ENCODE measurements at places on chromosomes 6 and 20. TPM values are rescaled to one million over a fixed set of nuclear protein-coding genes. Genes with fewer than 3 reads are reported as not detected.

- DNase-seq, result peak; percentile 45
These were observed 13.7 kb upstream of the ZNF831 start for GRCh38 chr20:59149678-59150504.

The DEFB132 gene
- total RNA-seq, result not detected

GRCh38 chr6:142892254-142893021 lies 52.5 kb downstream of the HIVEP2 start:
- no peak for DNase-seq

GRCh38 chr20:8749101-8749500 lies 319.8 kb upstream of the PLCB4 start:
- no peak for DNase-seq

DNA sequence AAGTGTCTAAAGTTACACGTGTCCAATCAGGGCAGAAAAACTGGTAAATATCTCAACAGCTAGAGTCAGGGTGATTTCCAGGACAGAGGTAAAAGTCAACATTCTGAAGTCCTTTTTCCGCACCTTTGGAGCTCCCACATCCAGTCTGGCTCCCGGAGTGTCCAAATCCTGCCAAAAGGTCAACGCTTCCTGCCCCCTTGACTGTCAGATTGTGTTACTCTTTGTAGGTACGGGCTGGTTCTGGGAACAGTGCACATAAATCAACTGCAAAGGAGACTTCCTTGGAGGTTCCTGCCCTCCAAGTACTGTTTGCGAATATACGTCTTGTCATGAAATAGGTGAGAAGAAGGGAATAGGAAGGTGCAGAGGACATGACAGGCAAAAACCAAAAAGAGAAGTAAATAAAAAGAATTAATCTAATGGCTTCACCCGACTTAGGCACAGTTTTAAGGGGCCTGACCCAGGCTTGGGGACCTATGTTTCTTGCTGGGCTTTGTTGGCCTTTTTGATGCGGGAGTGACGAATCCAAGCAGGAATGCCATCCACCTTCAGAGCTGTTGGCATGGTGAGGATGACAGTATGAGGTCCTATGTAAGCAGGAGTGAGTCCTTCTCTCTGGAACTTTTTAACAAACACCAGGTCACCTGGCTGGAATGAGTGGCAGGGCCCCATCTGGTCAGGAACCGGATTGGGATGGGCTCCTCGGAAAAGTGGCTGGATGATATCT lies 155.4 kb downstream of the TRIM27 start:
- DNase-seq, result no peak

DNA sequence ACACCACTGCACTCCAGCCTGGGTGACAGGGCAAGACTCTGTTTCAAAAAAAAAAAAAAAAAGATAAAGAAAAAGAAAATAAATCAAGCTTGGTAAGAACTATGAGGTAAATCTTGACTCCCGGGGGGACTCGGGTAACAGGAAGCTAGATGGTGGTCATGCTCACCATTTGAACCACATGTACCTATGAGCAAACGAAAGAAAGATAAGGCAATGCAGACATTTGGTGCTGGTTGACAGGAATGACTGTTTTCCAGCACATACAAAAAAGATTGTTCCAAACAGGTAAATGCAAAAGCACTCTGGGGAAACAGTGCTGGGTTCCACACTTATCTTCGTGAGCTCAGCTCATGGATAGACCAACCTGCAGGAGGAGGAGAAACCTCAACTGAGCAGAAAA lies 22.8 kb upstream of the PTPN1 start:
- no peak for DNase-seq

DNA sequence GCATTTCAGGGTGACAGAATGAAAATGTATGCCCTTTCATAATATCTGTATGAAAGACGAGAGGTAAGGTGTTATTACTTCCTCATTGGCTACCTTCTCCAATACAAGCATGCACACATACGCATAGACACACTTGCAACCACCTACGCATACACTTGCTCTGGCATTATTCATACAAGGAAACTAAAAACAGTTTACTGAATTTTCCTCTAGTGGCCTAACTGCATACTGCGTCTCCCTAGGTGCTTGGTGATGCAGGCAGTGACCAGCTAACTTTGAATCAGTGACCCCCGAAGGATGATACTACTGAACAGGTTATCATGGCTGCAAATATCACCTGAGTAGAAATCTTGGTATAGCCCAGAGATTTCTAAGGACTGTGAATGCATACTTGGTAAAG lies 593.1 kb downstream of the PKHD1 start:
- no peak for DNase-seq

- no peak for DNase-seq
These were observed 29.5 kb downstream of the ZBP1 start for GRCh38 chr20:57590485-57591288.

The ZBTB24 gene
- 3.4 TPM for total RNA-seq

The MACROD2 gene
- 3.5 TPM for total RNA-seq

The SLC23A2 gene
- 6.4 TPM for total RNA-seq

The XKR7 gene
- not detected for total RNA-seq

- no peak for DNase-seq
These were observed 42.7 kb upstream of the GCNT2 start for GRCh38 chr6:10478187-10479040.

- DNase-seq, result no peak
These were observed 136.5 kb downstream of the BTBD9 start for GRCh38 chr6:38503032-38503773.

The MAS1 gene
- total RNA-seq, result not detected

The C20orf96 gene
- total RNA-seq, result 6.9 TPM

DNA sequence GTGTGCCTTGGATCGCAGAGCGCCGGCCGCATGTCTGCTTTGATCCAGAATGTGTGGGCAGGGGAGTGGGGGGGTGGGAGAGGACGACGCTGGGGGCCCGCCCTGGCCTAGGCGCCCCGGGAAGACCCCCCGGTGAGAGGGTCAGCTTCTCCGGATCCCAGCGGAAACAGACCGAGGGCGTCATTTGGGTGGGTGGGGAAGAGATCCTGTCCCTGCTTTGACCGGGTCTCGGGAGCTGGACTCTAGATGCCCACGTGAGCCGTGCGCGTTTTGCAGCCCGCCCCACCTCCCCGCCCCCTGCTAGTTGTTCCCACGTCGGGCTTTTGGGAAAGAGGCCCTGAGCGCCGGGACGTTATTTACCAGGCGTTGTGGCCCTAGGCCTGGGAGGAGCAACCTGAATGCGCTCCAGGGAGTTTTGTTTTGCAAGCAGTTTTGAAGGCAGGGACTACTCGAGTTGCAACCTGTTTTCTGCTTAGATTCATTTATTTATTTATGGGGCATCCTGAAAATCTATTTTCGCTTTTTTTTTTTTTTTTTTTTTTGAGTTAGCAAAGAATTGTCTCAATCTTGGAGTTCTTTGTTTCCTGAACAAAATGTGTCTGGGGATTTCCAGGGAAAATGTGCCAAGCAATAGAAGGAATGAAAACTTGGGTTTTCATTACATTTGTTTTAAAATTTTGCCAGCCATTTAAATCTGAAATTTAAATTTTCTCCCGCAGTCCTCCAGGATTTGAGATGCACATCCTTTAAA lies 1.6 kb downstream of the DSP start:
- peak; percentile 80 for DNase-seq

The FKBP1A gene
- total RNA-seq, result 135 TPM

DNA sequence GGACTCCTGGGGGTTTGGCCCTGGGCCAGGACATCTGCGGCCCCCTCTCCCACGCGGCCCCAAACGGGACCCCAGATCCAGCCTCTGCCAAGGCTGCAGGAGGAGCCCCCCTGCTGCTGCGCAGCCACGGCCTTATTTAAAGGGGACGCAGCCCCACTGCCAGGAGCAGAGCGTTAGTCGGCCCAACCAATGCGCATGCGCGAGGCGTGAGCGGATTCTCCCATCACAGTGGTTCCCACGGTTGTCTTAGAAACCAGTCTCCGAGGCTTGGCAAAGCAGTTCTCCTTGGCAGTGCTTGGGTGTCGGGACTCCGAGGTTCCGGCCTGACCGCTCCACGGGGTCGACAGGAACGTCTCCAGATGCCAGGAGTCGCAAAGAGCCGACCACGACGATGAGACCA lies 288.3 kb upstream of the ZNF337 start:
- DNase-seq, result peak; percentile 77

- DNase-seq, result no peak
These were observed 27.2 kb downstream of the SLC12A5 start for GRCh38 chr20:46056027-46056833.

The MTO1 gene
- 28.9 TPM for total RNA-seq

DNA sequence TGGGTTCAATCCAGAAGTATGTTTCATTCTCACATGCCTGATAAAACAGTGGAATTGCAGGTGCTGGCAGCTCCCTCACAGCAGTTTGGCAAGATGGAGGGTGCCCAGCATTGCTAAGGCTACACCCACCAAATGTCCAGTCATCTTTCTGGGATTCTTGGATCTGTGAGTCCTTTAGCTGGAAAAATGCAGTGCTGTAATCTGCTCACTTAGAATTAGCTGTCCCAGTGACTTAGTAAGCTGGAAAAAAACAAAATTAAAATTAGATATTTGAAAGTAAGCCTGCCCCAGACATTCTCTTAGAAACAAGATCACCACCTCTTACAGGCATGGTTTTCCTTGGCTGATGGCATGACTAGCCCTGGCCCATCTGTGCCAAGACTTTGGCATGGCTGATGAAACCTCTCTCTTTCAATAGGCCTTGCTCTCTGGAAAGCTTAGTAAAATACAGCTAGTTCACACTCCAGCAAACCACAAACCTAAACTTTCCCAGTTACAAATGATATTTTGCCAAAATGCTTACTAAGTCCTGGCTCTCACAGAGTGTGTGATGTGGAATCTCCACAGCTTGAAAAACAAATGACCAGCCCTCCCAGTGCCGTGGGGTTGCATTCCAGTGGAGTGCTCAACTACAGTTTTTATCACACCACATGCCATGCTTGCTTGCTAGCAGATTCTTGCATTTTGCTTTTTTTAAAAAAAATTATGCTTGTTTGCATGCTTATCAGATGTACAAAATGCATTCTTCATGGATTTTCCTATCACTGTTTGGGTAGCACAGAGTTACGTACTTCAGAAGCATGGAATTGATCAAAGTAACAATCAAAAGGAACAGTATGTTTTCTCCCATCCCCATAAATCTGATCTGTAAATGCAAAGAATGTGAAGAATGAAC lies 261.5 kb downstream of the EYA4 start:
- peak; percentile 36 for DNase-seq

The CENPW gene
- 0.89 TPM for total RNA-seq

The SPTLC3 gene
- total RNA-seq, result 5.4 TPM

DNA sequence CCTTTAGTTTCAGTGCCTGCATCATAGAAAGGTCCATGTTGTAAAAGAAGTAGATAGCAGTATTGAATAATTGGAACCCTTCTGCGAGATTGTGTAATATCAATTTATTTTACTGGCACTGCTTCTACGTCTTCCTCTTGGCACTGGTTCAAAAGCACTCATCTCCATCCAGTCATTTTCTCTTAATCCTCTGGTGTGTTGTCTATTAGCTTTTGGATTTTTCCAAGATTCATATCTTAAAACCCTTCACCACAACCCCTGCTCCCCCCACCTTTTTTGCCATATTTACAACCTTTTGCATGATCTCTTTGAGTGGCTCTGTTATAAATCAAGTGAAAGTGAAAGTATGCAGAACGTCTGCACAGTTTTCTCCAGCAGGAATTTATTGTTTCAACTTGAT lies 76.6 kb upstream of the HSF2 start:
- DNase-seq, result no peak

GRCh38 chr20:9439806-9440205 lies 74.6 kb upstream of the LAMP5 start:
- no peak for DNase-seq

The RPL7L1 gene
- 46.5 TPM for total RNA-seq

DNA sequence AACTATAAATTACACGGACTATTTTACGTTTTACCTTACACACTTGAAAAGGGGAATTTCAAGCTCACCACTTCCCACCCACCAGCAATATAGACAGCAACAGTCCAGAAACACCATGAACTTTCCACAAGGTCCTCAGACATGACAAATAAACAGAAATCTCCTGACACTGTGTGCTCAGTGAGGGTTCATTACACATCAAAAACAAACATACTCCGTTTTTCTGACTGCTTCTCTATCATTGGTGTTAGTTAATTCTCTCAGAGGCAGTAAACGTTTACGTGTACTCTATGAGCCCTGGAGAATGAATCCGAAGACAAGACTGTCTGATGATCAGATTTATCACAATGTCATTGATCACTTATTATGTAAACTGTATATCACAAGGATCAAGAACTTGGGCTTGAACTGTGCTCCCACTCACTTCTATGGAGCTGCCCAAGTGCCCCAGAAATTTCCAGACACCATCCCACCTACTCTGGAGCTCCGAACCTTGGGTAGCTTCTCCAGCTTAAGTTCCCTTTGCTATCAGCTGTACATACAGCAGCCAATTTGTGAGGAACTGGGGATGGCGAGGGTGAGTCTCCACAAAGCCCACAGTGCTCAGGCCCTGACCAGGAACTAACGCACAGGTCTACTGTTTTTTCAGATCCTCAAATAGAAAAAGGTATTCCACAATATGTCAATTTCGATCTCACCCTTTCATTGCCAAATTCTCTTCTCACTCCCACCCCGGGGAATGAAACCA lies 86.0 kb downstream of the ALDH8A1 start:
- DNase-seq, result no peak

The NRSN1 gene
- total RNA-seq, result not detected

GRCh38 chr6:110950440-110950839 lies 8.1 kb upstream of the GTF3C6 start:
- DNase-seq, result no peak

The RIPOR3 gene
- 8.0 TPM for total RNA-seq

The CST5 gene
- not detected for total RNA-seq

The BMP2 gene
- 3.0 TPM for total RNA-seq

The SIGLEC1 gene
- 7.1 TPM for total RNA-seq
